ENCODE measurements at places on chromosomes 7 and 10.

GRCh38 chr10:16944986-16945385 lies 127.8 kb upstream of the RSU1 start:
- DNase-seq: no peak

GRCh38 chr7:134850066-134850465 lies 70.6 kb downstream of the CALD1 start:
- no peak for DNase-seq

GRCh38 chr10:69728335-69728870 lies 73.3 kb upstream of the COL13A1 start:
- DNase-seq: peak; percentile 99

GRCh38 chr7:147803606-147804005 lies 787.0 kb upstream of the C7orf33 start:
- DNase-seq: no peak

DNA sequence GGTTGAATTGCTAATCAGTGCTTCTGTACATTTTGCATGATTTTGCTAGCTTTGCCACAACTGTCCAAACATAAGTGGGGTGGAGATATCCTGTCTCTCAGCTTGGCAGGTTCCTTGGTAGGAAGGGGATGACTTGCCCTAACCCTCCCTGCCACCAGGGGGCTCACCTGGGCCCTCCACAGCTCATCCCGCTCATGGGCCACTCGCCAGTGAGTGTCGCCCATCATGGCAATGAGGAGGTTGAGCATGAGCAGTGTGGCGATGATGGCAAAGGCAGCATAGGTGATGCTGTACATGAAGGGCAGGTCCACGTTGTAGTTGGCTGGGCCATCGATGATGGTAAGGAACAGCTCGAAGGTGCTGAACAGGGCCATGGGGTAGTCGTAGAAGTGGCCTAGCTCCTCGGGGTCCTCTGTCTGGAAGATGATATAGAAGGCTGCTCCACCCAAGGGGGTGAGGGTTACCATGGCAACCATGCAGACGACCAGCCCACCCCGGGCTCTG lies 12.2 kb downstream of the TRPV6 start:
- DNase-seq: no peak

GRCh38 chr7:14045651-14046050 lies 56.2 kb upstream of the ETV1 start:
- DNase-seq: no peak

DNA sequence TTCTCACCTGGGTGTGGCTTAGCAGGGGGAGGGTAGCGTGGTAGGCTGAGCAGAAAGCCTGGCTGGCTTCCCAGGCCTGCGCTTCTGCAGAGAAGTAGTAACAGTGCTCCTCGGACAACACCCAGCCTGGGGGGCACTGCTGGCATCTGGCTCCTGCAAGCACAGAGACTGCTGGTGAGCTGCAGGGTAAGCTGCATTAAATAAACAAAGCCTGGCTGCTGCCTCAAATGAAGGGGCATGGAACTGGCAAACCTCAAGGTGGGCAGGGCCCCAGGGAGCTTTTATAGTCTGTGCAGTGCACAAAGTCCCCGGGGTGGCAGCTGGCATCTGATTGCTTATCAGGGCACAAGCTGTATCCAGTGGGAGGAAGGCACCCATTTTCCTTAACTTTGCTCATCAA lies 3.9 kb downstream of the KLRG2 start:
- no peak for DNase-seq

DNA sequence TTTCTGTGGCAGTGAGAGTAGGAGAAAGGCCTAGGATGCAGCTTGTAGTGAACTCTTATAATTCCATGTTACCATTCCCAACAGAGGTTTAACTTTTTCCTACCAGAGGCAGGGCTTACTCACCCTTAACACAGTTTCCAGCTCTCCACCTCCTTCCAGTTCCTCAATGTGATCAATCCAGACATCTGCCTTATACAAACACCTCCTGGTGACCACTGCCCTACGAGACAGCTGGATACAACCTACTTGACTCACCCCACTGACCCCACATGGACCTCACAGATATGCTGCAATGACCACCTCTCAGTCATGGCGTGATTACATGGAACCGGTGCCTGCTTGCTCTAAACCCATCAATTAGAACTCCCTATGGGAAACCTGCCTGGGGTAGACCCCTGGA lies 326.5 kb downstream of the TNS3 start:
- no peak for DNase-seq

DNA sequence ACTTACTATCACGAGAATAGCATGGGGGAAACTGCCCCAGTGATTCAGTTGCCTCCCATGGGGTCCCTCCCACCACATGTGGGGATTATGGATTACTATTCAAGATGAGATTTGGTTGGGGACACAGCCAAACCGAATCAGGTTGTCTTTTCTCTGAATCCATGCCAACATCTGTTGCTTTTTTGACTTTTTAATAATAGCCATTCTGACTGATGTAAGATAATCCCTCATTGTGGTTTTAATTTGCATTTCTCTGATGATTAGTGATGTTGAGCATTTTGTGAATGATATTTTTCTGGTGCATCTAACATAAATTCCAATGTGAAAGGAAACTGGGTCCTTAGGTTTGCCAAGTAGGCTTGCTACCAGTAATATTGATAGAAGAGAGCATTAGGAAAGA lies 69.0 kb upstream of the ARHGAP21 start:
- DNase-seq: no peak

DNA sequence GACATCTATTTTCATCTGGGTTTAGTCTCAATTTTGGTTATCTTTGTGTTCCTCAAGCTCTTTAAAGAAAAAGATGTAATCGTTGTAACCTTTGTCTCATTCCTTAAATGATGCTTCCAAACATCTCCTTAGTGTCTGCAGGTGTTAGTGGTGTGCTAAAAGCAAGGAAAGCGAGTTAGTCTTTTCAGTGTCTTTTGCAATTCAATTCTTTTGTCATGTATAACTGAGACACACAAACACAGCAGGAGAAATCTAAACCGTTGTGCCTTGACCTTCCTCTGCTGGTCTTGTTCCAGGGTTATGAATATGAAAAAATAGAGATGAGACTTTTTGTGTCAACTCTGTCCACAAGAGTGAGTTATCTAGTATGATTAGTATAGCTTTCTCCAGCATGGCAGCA lies 40.7 kb downstream of the PIK3CG start:
- no peak for DNase-seq

DNA sequence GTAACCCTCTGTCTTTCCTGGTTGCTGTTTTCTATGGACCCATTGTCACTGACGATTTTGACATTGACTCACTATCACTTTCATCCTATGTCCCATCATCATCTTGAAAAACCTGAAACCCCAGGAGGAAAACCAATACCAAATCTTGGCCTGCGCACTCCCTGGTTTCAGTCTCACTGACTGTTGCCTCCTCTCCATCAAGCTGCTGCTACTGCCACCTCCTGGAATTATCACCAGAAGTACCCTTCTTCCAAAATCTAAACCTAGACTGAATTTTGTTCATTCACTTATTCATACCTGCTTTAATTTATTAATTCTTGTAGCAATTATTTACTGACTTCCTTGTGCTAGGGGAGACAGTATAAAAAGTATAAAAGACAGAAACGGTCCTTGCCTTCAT lies 44.5 kb upstream of the ACBD5 start:
- DNase-seq: no peak

- DNase-seq: no peak
Measured at GRCh38 chr10:72784551-72785351, 92.8 kb downstream of the MCU start.

GRCh38 chr10:67763499-67764011 lies 67.6 kb upstream of the CTNNA3 start:
- DNase-seq: peak; percentile 53

- DNase-seq: no peak
Measured at GRCh38 chr10:129963641-129964501, at the start of gene EBF3. EBF3 (minus strand) TSS chr10:129964274; CDS start chr10:129963768, 506 bp downstream.

GRCh38 chr10:32940321-32941301 lies 17.4 kb downstream of the ITGB1 start:
- no peak for DNase-seq

DNA sequence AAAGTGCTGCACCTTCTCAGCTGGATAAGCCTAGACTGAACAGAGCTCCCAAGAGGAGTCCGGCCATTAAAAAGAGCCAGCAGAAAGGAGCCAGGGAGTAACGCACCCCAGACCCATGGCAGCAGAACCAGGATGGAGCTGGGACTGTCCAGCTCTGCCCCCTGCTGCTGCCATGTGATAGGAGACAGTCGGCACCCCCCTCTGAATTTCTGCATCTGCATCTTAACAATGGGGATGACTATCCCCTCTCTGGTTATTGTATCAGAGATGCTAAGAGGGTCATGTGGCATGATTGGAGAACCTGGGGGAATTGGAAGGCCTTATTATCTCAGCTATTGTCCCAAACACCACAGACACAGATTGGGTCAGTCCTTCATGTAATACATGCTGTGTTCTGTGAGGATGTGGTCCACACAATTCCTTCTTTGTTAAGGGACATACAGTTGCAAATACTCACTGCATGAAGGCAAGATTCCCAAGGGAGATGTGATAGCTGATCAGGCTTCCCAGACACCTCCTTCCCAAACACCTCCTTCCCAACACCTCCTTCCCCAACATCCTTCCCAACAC lies 29.3 kb downstream of the PLEKHS1 start:
- DNase-seq: no peak

- peak; percentile 48 for DNase-seq
Measured at GRCh38 chr7:151756076-151756731, 120.7 kb downstream of the PRKAG2 start.

DNA sequence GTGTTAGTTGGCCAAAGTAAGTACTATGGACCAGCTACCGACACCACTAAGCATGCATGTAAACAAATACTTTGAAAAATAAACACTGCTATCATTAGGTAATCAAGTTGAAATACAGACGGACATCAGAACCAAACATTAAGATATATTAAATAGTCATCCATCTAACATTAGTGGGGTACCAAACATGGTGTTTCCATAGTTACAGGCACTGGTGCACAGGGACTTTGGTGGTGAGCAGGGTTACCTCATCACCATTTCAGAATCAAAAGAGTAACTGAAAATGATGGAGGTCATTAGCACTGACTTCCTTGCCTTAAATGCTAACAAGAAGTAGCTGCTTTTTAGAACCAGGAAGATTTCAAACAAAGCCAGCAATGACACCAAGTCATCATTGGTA lies 23.9 kb downstream of the EBLN1 start:
- no peak for DNase-seq

DNA sequence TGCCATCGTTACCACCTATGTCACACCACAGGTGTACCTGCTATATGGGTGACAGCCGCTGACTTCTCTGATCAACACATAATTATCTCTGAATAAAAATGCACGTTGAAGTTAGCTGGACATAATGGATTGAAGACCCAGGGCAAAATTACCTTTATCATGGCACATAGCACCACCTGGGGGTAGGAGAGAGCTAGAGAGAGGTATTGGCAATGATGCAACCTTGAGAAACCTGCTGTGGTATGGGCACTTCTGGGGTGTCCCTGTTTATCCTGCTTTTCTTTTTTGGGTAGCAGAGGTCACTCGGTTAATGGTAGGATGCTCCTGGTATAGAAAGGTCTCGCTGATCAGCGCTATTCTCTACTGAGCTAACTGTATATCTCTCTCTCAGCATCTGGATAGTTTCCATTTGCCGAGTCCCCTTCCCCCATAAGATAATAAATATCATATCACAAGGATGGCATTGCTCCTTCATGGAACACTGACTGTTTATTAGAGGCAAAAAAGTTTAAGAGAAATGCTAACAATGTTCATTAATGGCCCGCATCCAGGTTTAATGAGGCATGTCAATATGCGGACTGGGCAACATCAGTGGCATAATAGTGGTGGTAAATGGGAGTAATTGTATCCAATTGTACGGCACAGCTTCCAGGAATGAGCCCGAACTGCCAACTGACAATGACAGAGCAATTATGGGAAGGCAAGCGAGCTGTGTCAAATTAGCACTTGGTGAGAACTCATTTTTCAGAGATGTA lies 323.1 kb downstream of the TFEC start:
- no peak for DNase-seq

DNA sequence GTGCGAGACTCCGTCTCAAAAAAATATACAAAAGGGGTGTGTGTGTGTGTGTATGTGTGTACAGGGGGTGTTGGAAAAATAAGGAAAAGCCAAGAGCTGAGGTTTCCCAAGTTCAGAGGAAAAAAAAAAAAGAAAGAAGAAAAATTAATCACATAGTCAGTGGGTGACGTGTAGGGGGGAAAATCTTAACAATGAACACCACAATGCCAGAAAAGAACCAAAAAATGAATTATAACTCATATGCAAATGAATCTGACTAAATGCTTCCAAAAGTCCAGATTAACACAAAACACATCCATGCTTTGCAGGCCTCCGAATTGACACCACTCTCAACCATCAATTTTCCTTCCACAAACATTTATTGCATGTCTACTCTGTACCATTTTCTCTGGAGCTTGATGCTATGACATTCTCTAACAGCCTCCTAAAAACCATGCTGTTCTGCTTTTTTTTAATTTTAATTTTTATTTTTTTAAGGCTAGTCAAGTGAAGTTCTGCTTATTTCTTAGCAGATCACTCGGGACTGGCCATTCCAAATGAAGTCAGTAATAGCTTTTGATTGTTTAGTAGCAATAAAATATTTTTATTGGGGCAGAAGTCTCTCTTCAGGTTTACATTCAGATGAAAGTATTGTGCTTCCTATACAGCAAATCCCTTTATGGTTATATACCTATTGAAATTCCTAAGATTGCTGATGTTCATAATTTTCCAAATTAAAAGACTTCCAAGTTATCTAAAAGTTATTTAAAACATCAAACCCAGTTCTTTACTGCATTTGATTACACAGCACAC lies 133.8 kb downstream of the CNOT4 start:
- DNase-seq: no peak

GRCh38 chr7:127692200-127692599 lies 40.2 kb downstream of the SND1 start:
- DNase-seq: no peak

- DNase-seq: no peak
Measured at GRCh38 chr10:57008189-57008588, 647.1 kb upstream of the ZWINT start.

DNA sequence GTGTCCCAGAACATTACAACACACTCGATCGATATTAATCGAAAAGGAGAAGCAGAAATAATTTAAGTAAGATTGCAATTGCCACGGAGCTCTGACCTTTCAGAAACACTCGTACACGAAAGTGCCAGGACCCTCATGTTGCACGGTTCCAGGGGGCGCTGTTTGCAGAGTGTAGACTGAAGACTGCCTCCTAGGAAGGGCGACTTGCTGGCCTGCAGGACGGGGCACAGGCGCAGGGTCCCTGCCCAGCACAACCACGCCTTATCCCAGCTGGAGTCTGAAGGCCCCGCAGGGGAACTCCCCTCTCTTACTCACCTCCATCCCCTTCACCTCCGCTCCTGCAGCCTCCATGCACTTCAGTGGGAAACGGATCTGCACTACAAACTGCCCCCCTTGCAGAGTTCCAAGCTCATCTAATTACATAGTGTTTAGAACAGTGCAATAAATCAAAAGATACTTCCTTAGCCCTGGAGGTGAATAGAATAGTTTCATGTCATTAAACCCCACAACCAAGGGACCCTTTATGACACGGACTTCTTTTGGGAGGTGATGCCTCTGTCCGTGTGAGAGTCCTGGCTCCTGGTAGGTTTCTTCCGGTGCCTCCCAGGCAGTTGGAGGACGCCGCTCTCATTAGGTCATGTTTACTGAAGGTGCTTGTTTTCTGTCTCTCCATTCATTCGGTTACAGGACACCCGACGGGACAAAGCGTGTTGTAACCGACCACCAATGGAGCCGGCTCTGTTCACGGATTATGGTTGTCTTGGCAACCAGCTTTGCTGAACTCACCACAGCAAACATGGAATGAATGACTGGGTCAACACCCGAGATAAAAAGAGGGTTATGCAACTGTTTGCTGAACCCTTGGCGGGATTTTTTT lies 262.2 kb downstream of the BAMBI start:
- DNase-seq: no peak

- DNase-seq: no peak
Measured at GRCh38 chr7:130281260-130281659, 11.7 kb upstream of the CPA4 start.

- no peak for DNase-seq
Measured at GRCh38 chr7:148044173-148044572, 546.4 kb upstream of the C7orf33 start.

All from kidney capillary endothelial cell (primary cell).